Natural killer cell treated with Interleukin-12 subunit alpha and Interleukin-12 subunit beta and Interleukin-15 and Interleukin-18, amount 100 ng/mL, for 72 hours (primary cell): ENCODE measurements at places on chromosomes 7 and 10.

DNA sequence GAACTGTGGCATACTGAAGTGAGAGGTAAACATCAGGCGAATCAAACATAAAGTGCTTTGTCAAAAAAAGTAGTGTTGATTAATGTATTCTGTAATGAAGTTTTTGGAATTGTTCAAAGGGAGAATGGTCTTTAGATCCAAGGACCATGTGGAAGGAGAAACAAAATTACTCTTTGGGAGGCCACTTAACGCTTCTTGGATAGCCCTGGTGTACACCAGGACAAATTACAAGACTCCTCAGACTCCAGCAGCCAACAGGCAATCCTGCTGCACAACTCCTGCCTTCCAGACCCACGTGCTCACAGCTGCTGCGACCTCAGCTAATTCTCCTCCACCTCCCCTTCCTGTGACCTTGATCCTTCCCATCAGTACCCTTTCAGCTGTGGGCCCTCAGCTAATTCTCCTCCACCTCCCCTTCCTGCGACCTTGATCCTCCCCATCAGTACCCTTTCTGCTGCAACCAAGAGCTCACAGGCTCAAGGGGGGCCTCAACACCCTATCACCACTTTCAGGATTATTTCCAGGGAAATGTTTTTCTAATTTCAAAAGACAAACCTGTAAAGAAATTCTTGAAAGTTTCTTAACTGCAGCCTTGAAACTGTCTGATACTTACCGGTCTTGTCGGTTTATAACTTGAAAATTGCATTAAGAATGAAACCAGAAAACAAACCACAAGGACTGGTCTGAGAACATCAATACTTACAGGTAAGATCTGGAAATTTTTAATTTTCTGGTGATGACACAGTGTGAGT is 29.7 kb upstream of the DDC start:
- no peaks in the 10 kb centered on the region for H3K36me3 ChIP-seq
- no peak overlapping the region for H3K27ac ChIP-seq
- H3K4me1 ChIP-seq: peaks cover 5% of the 10 kb centered on the region
- H3K4me3 ChIP-seq: peak overlapping the region; percentile 53
- DNase-seq: no peak
- peaks cover 20% of the 10 kb centered on the region for H3K27me3 ChIP-seq

DNA sequence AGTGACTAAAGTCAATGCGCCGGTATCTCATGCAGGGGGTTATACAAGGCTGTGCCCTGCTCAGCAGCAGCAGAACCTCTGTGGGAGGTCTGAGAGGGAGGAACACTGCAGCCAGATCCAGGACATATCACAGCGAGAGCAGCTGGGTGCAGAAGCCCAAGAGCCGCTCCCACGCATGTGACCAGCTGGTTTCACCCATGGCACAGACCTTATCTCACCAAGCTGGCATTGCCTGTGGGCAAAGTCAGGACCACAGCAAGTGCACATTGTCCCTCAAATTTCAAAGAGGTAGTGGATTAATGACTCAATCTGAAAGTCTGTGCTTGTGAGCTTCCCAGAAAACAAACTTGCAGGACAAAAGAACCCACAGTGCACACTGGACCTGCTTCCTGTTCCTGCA is 31.6 kb upstream of the AKR1C1 start:
- H3K27me3 ChIP-seq: no peaks in the 10 kb centered on the region
- DNase-seq: no peak
- no peak overlapping the region for H3K27ac ChIP-seq
- peaks cover 12% of the 10 kb centered on the region for H3K36me3 ChIP-seq

GRCh38 chr7:129405527-129405926 is 28.7 kb upstream of the STRIP2 start:
- H3K36me3 ChIP-seq: peaks cover 11% of the 10 kb centered on the region
- no peak for DNase-seq
- no peak overlapping the region for H3K4me3 ChIP-seq

GRCh38 chr10:104328896-104329710 is 9.2 kb downstream of the ITPRIP start:
- no peaks in the 10 kb centered on the region for H3K36me3 ChIP-seq
- peak overlapping the region; percentile 93 for H3K27ac ChIP-seq
- H3K27me3 ChIP-seq: no peaks in the 10 kb centered on the region

DNA sequence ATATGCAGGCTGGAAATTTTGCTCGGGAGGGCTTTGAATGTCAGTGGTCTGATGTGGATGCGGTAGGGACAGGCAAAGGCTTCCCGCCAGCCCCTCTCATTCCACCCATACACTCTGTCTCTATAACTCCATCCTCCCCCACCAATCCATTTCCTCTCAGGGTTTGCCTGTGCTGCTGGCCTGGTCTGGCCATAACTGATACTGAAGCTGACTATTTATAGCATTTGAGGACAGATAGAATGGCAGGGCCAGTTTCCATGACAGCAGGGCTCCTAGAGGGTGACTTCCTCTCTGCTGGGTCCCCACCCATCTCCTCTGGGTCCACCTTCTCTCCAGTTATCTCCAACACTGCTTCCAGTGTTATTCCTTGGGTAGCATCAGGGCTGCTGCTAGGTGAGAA is 6.6 kb upstream of the PDLIM1 start:
- peaks cover 16% of the 10 kb centered on the region for H3K4me1 ChIP-seq
- no peaks in the 10 kb centered on the region for H3K36me3 ChIP-seq
- DNase-seq: no peak
- H3K27me3 ChIP-seq: no peaks in the 10 kb centered on the region

DNA sequence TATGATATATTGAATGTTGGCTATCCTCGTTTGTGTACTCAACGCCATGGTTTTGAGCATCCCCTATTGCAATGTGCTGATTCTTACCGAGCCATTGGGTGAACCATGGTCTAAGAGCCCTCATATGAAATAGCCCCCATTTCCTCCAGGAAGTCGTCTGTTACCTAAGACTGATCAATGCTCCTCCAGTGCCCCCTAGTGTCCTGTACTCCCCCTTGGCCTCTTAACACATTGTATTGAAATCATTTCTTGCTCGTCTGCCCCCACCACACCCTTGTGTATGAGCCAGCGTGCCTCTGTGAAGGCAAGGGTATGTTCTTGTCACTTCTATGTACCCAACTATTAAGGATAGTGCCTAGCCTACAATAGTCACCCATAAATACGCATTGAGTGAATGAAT is 11.2 kb upstream of the SLC35B4 start:
- no peak for DNase-seq
- H3K4me1 ChIP-seq: peaks cover 4% of the 10 kb centered on the region
- peaks cover 32% of the 10 kb centered on the region for H3K27me3 ChIP-seq
- H3K27ac ChIP-seq: no peak overlapping the region
- no peaks in the 10 kb centered on the region for H3K36me3 ChIP-seq

DNA sequence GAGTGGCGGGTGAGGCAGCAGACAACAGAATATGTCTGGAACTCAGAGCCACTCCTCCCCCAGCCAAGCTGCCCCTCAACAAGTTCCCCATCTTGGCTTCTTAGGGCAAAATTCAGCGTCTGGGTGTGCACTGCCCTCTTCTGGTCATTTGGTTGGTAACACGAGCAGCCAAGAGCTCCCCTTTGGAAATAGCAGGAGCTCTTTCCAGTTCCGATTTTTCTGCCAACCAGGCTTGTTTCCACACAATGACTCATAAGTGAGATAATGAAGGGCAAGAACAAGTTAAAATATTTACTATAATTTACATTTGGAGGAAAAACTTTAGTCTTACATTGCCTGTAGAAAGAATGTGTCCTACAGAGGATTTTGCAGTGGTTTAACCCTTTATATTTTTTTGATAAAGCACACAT is 70.5 kb downstream of the ADCYAP1R1 start:
- H3K27ac ChIP-seq: no peak overlapping the region
- H3K4me3 ChIP-seq: no peak overlapping the region
- H3K27me3 ChIP-seq: peaks cover 28% of the 10 kb centered on the region
- DNase-seq: peak; percentile 40
- no peaks in the 10 kb centered on the region for H3K4me1 ChIP-seq

- H3K27ac ChIP-seq: no peak overlapping the region
- peaks cover 24% of the 10 kb centered on the region for H3K4me1 ChIP-seq
- DNase-seq: no peak
- no peaks in the 10 kb centered on the region for H3K36me3 ChIP-seq
Observed at GRCh38 chr10:102242118-102242485, 790 bp upstream of the PITX3 start.

- H3K27me3 ChIP-seq: peaks cover 38% of the 10 kb centered on the region
- peaks cover 5% of the 10 kb centered on the region for H3K4me1 ChIP-seq
- no peak overlapping the region for H3K27ac ChIP-seq
- no peak for DNase-seq
- H3K36me3 ChIP-seq: no peaks in the 10 kb centered on the region
- no peak overlapping the region for H3K4me3 ChIP-seq
Observed at GRCh38 chr10:120980279-120981255, 129.4 kb downstream of the WDR11 start.

DNA sequence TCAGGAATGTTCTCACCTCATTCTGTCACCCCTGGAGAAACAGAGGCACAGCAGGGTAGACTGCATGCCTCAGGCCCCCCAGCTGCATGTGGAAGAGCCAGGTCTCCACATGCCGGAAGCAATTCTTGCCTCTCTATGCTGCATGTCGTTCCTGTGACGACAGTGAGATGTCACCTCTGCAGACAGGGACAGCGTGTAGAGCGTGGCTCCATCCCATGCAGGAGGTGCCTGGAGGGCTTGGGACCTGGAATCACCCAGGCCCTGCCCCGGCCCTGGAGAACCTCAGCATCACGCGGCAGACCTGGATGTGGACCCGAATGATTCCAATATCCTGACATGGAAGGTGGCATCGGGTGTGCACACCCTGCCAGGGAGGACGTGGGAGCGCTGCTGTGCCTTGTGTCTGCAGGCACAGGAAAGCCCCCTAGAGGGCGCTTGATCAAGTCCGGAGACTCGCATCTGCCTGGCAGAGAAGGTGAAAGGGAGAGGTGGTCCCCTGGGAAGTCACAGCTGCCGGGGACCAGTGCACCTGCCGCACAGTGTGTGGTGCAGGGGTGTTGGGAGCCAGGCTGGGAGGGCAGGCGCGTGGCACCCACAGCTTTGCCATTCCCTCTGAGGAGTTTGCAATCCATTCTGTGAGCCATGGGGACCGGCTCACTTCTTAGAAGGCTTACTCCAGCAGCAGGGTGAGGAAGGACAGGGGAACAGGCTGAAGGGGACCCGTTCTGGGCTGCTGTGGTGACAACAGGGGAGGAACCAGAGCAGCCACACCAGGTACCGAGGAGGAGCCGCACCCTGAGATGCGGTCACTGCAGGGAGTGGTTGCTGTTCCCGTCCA is 45.3 kb upstream of the EN2 start:
- peak; percentile 72 for DNase-seq
- peaks cover 6% of the 10 kb centered on the region for H3K4me1 ChIP-seq

DNA sequence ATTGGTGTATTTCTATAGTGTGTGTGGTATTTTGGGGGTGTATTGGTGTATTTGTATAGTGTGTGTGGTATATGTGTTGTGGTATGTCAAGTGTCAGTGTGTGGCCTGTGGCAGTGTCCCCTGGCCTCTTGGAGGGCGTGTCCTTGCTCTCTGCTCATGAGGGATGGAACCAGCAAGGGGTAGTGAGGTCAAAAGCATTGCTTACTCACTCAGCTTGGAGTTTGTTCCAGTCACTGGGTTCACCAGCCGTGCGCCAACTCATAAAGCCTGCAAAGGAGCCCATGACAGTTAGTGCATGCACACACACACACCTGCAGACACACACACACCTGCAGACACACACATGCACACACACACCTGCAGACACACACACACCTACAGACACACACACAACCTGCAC is 4.3 kb upstream of the TRPV6 start:
- H3K4me3 ChIP-seq: no peak overlapping the region
- H3K4me1 ChIP-seq: peaks cover 3% of the 10 kb centered on the region
- H3K27me3 ChIP-seq: peaks cover 6% of the 10 kb centered on the region
- H3K27ac ChIP-seq: no peak overlapping the region
- no peak for DNase-seq

DNA sequence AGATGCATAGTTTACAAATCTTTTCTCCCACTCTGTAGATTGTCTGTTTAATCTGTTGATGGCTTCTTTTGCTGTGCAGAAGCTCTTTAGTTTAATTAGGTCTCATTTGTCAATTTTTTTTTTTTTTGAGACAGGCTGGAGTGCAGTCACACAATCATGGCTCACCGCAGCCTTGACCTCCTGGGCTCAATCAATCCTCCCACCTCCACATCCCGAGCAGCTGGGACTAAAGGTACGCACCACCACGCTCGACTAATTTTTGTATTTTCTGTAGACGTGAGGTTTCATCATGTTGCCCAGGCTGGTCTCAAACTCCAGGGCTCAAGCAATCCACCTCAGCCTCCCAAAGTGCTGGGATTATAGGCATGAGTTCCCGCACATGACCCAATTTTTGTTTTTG is 1655.8 kb downstream of the REEP3 start:
- H3K4me1 ChIP-seq: no peaks in the 10 kb centered on the region
- no peaks in the 10 kb centered on the region for H3K27me3 ChIP-seq
- peaks cover 20% of the 10 kb centered on the region for H3K36me3 ChIP-seq
- H3K4me3 ChIP-seq: no peak overlapping the region
- no peak for DNase-seq

- no peak for DNase-seq
- no peaks in the 10 kb centered on the region for H3K36me3 ChIP-seq
- no peak overlapping the region for H3K4me3 ChIP-seq
Observed at GRCh38 chr10:15444105-15445005, 73.3 kb upstream of the FAM171A1 start.

DNA sequence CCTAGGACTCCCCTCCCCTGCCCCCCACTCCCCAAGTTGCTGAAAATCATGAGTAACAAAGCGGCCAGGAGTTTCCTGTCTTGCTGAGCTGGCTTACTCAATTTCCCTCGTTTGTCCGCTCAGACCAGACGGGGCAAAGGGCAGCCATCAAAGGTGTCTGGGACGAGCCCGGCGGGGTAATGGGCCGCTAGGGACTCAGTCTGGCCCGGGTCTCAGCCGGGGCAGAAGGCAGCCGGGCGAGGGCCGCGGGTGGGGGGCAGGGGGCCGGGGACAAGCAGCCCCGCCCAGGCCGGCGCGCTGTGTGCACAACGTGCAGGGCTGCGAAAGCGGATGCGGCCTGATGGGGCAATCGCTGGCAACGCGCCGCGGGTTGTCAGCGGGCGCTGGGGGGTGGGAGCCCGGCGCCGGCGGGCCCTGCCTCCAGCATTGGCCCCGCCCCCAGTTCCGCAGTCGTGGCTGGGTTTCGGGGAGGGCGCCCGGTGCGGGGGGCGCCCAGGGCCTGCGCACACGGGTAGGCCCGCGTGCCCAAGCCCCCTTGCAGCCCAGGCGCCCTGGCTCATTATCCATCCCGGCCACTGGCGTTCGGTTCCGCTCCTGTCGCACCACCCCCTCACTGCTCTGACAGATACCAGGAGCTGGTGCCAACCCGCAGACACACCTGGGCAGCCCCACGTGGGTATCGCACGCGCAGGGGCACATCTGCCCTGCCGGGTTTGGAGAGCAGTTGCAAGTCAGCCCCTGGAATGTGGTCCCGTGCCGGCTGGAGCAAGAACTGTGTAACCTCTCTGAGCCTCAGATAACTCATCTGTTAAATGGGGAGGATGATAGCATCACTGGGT is 35.1 kb downstream of the DNAJB12 start:
- peak overlapping the region; percentile 97 for H3K27ac ChIP-seq
- peak overlapping the region; percentile 86 for H3K4me3 ChIP-seq
- peaks cover 58% of the 10 kb centered on the region for H3K4me1 ChIP-seq
- peak; percentile 97 for DNase-seq
